ENCODE measurements at places on chromosomes 4 and X. TPM values are rescaled to one million over a fixed set of nuclear protein-coding genes. Genes with fewer than 3 reads are reported as not detected.

Gene SLITRK2
- total RNA-seq = 0.37 TPM

Gene ARX
- total RNA-seq = not detected

Gene PRDM8
- 0.07 TPM for total RNA-seq

Gene PPEF2
- total RNA-seq = not detected

Gene IQSEC2
- total RNA-seq = 13.4 TPM

Gene MGAT4D
- not detected for total RNA-seq

Gene ADGRG2
- 7.8 TPM for total RNA-seq

Gene STPG2
- 0.03 TPM for total RNA-seq

Gene GRIA3
- total RNA-seq = 1.8 TPM

Measured in H7 (cell line).